ENCODE measurements at places on chromosomes 1 and 21. TPM values are rescaled to one million over a fixed set of nuclear protein-coding genes. Genes with fewer than 3 reads are reported as not detected.

The DISP3 gene
- total RNA-seq, result not detected

The GBP6 gene
- 0.08 TPM for total RNA-seq

The ZNF695 gene
- total RNA-seq, result not detected

The ARMH1 gene
- 1.1 TPM for total RNA-seq

The DHCR24 gene
- 12.8 TPM for total RNA-seq

The CLCNKB gene
- total RNA-seq, result 1.3 TPM

The FCRLA gene
- 0.11 TPM for total RNA-seq

DNA sequence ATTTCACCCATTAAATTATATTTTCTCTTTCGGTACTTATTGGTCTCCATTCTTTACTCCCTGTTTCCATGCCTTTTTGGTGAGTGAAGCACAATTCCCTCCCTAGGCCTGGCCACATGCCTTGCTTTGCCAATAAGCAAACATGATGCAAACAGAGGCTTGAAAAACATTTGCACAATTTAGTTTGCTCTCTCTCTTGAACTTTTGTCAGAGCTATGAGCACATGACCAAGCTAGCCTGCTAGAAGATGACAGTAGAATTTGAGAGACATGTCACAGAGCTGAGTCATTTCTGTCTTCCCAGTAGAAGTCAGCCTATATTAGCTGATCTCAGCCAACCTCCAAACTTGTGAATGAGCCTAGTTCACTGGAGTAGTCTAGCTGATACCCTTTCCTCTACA lies 24.6 kb downstream of the ANGPTL3 start:
- no peaks in the 10 kb centered on the region for H3K27me3 ChIP-seq
- no peaks in the 10 kb centered on the region for H3K4me1 ChIP-seq
- H3K4me3 ChIP-seq, result no peak overlapping the region
- no peak for DNase-seq
- H3K36me3 ChIP-seq, result peaks cover 33% of the 10 kb centered on the region
- H3K27ac ChIP-seq, result no peak overlapping the region

DNA sequence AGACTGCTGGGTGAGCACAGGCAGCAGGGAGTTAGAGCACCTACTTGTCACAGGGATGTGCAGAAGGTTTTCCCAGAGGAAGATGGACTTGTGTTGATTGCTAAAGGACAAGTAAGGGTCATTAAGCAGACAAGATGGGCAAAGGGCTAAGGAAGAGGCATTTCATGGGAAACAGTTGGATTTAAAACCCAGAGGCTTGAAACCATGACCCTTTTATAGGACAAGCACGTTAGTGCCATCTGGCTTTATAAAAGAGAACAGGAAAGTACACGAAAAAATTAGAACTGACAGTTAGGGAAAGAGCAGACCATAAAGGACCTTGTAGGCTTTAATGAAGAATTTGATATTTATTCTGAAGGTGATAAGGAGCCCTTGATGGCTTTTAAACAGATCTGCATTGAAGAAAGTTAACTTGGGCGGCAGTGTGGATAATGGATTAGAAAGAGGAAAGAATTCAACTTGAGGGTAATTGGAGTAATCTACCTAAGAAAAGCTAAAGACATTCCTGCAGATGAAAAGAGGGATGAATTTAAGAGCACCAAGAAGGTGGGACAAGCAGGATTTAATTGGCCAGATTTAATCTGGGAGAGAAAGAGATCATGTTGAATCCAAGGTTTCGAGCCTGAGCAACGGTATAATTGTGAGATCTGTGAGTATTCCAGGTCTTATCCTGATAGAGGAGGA lies 68.6 kb downstream of the ZC3H11B start:
- H3K4me1 ChIP-seq, result no peaks in the 10 kb centered on the region
- no peak overlapping the region for H3K4me3 ChIP-seq
- no peak overlapping the region for H3K27ac ChIP-seq
- DNase-seq, result no peak

GRCh38 chr1:208204779-208205178 lies 39.4 kb downstream of the PLXNA2 start:
- DNase-seq, result no peak
- H3K4me1 ChIP-seq, result peaks cover 97% of the 10 kb centered on the region
- H3K27ac ChIP-seq, result peak overlapping the region; percentile 83
- H3K36me3 ChIP-seq, result peaks cover 27% of the 10 kb centered on the region

GRCh38 chr1:41626146-41626545 lies 141.7 kb upstream of the EDN2 start:
- no peak overlapping the region for H3K4me3 ChIP-seq
- no peak overlapping the region for H3K27ac ChIP-seq
- H3K4me1 ChIP-seq, result peaks cover 14% of the 10 kb centered on the region
- no peaks in the 10 kb centered on the region for H3K36me3 ChIP-seq
- no peak for DNase-seq

DNA sequence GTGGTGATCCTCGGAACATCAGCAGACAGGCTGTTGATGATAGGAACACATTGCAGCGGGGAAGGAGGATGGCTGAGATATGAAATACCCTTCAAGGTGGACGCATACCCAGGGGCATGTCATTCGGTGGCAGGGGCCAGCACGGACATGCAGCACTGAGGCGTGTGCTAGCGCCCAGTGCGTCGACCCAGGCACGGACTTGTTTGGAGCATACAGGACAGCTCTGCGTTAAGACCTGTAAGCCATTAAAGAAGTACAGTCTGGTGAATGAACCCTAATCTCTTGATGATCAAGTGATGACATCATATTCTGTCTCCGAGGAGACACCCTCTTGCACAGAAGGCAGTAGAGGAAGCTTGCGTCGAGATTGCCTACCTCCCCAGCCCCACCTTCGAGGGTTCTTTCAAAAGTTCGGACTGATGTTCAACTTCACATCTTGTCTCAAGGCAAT lies 63.6 kb upstream of the KIF26B start:
- no peak overlapping the region for H3K27ac ChIP-seq
- DNase-seq, result no peak
- peaks cover 22% of the 10 kb centered on the region for H3K36me3 ChIP-seq
- H3K27me3 ChIP-seq, result no peaks in the 10 kb centered on the region

GRCh38 chr1:236284291-236284721 lies 2.5 kb upstream of the ERO1B start:
- no peaks in the 10 kb centered on the region for H3K36me3 ChIP-seq
- DNase-seq, result no peak
- peaks cover 13% of the 10 kb centered on the region for H3K27me3 ChIP-seq
- H3K27ac ChIP-seq, result no peak overlapping the region
- H3K4me1 ChIP-seq, result peaks cover 24% of the 10 kb centered on the region
- no peak overlapping the region for H3K4me3 ChIP-seq

DNA sequence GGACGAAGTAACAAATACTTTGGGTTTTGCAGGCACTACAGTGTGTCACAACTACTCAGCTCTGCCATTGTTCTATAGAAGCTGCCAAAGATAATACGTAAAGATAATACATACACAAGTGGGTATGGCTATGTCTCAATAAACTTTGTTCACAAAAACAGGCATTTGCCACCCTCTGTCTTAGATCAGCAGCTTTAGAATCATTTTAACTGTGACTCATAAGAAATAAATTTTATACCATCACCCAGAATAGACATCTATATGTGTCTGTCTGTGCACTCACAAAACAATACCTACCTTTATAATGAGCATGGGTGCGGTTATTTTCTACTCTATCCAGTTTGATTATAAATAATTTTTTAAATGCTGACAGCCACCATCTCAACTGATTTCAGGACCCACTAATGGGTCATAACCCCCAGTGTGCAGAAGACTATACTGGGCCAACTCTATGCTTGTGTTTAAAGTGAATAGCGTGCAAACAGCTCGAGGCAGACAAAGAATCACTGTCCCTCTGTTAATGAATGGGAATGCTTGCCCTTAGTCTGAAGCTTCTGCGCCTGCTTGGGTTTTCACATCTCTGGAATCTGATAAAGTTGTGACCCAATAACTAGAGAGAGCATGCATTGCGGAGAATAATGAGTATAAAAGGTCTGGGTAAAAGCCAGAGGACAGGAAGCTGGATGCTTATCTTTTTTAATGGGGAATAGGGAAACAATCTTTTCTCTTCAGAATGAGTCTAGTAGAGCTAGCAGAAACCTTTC lies 216.2 kb downstream of the PLPP3 start:
- H3K27ac ChIP-seq, result no peak overlapping the region
- no peaks in the 10 kb centered on the region for H3K27me3 ChIP-seq
- no peaks in the 10 kb centered on the region for H3K36me3 ChIP-seq
- peaks cover 17% of the 10 kb centered on the region for H3K4me1 ChIP-seq

- no peaks in the 10 kb centered on the region for H3K36me3 ChIP-seq
- peaks cover 22% of the 10 kb centered on the region for H3K4me1 ChIP-seq
- peak overlapping the region; percentile 71 for H3K4me3 ChIP-seq
- H3K27ac ChIP-seq, result peak overlapping the region; percentile 88
Observed at GRCh38 chr1:204505674-204506200, 10.5 kb upstream of the MDM4 start.

DNA sequence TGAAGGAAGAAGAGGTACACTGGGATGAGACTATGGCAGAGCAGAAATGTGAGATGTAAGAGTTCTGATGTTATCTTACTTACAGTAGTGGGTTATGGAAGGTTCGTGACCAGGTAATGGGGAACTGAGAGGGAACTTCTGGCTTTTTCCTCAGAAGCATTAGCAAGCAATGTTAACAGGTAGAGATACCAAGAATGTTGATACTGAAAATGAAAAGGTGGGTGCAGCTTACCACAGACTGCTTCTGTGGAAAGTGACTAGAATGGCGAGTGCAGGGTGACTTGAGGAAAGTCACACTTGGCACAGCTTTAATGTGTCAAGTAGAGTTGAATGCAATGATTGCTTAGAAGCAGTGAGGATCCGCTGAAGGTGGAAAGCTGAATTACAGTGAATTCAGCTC lies 70.8 kb downstream of the PLA2G4A start:
- H3K27me3 ChIP-seq, result no peaks in the 10 kb centered on the region
- H3K36me3 ChIP-seq, result no peaks in the 10 kb centered on the region
- DNase-seq, result no peak
- H3K27ac ChIP-seq, result peak overlapping the region; percentile 37
- no peak overlapping the region for H3K4me3 ChIP-seq

DNA sequence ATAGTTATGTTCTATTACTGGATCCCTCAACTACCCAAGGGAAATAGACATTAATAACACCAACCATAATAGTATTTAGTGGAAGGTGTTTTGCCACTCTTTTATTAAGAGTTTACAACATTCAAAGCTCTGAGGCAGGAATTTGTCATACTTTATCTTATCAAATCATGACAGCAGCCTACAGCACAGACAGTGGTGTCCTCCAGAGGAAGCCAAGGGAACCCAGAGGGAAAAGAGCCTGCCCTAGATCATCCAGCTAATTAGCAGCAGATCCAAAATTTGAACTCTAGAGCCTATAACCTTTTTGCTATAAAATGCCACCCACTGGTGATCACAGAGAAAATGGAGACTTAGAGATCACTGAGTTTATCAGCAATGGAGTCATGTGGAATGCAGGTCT lies 18.2 kb downstream of the VAV3 start:
- no peaks in the 10 kb centered on the region for H3K36me3 ChIP-seq
- no peak for DNase-seq
- H3K4me1 ChIP-seq, result no peaks in the 10 kb centered on the region
- H3K4me3 ChIP-seq, result no peak overlapping the region
- H3K27me3 ChIP-seq, result no peaks in the 10 kb centered on the region
- H3K27ac ChIP-seq, result no peak overlapping the region

GRCh38 chr1:1759456-1760344 lies 18.6 kb downstream of the NADK start:
- H3K27me3 ChIP-seq, result no peaks in the 10 kb centered on the region
- H3K36me3 ChIP-seq, result peaks cover 85% of the 10 kb centered on the region
- DNase-seq, result no peak
- H3K27ac ChIP-seq, result peak overlapping the region; percentile 67

DNA sequence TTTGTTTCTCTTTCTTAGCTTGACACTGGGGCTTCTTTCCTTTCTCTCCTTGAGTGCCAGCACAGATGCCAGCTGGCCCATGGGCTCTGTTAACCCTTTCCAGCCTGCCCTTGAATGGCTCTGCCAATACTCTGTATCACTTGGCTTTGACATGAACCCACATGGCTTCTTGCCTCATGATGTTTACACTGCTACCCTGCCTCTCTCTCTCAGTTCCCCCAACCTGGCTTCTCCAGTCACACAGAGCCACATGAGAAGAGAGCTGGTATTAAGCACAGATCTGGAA lies 262.4 kb downstream of the OMA1 start:
- H3K27me3 ChIP-seq, result peaks cover 58% of the 10 kb centered on the region
- H3K27ac ChIP-seq, result no peak overlapping the region
- no peak overlapping the region for H3K4me3 ChIP-seq
- DNase-seq, result no peak
- no peaks in the 10 kb centered on the region for H3K36me3 ChIP-seq
- H3K4me1 ChIP-seq, result peaks cover 7% of the 10 kb centered on the region

DNA sequence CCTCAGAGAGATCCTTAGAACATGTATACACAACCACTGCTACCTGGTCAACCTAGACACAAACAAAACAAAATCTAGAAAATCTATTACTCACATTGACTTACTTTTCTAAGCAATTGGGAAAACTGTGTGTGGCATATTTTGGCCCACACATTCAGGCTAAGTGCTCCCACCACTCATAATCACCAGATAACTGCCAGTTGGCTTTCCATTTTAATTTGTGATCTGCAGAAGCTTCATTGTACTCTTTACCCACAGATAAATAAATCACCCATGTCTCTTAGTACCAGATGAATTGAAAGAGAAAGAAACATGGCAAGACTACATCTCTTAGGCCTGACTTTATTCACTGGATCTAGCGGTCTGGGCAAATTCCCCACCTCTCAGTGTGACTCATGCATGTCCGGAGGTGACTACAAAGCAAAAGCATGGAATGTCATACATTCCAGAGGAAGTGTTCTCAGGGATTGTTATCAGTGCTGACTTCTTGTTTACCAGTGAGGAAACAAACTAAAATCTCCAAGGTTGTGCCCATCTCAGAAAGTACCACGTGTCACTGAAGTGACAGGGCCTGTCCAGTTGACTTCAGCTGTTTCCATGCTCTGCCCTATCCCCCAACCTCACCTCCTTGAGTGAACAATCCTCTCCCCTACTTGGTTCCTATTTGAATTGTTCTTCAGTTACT lies 52.4 kb upstream of the BCL10 start:
- no peak for DNase-seq
- no peaks in the 10 kb centered on the region for H3K27me3 ChIP-seq
- H3K27ac ChIP-seq, result peak overlapping the region; percentile 81
- no peaks in the 10 kb centered on the region for H3K36me3 ChIP-seq
- no peak overlapping the region for H3K4me3 ChIP-seq

DNA sequence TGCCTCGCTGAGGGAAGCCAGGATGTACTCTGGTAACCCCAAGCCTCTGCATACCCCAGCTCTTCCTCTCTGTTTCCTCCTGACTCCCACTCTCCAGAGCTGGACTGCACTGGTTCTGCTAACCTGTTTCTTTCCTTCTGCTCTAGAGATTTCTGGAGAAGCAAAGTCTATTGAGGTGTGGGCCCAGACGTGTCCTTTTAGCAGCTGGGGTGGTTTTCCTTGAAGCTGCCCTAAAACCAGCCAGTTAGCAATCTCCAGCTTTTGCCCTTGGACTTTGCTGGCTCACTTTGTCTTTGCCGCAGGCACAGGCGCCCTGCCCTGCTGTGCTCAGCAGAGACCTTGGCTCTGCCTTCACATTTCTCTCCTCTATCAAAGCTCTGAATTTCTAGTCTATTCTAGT lies 171.8 kb upstream of the IVNS1ABP start:
- H3K27me3 ChIP-seq, result no peaks in the 10 kb centered on the region
- no peaks in the 10 kb centered on the region for H3K36me3 ChIP-seq
- peaks cover 28% of the 10 kb centered on the region for H3K4me1 ChIP-seq
- H3K27ac ChIP-seq, result peak overlapping the region; percentile 74
